Astrocyte (in vitro differentiated cells and primary cell): ENCODE measurements at places on chromosomes 1 and 21. TPM values are rescaled to one million over a fixed set of nuclear protein-coding genes. Genes with fewer than 3 reads are reported as not detected.

DNA sequence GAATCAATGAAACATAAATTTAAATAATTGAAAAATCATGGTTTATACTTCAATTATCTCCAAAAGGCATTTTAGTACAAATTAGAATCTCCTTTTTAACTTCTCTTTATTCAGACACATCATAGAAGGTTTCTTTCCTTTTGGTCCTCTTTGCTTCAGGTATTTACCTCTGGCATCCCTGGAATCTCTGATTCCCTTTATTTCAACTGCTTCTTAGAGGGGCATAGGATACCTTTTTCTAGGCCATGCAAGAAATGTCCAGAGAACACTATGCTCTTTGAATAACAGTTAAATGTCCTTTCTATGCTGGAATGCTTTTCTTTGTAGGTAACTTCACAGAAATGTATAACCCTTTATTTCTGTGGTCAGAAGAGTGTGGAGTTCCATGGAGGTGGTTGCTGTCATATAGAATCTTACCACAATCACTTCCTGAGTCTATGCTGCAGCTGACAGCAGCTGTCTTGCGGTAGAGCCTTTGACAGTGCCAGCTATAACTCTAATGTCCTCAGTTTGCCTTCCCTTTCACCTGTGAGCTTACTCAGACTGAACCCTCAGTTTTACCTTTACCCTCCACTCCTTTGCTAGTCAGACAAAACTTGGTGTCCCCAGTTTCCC lies 8.6 kb downstream of the LAMC2 start:
- peak; percentile 21 for DNase-seq

The LIN28A gene
- total RNA-seq: 16.7 and 43.7 TPM in 2 replicates

DNA sequence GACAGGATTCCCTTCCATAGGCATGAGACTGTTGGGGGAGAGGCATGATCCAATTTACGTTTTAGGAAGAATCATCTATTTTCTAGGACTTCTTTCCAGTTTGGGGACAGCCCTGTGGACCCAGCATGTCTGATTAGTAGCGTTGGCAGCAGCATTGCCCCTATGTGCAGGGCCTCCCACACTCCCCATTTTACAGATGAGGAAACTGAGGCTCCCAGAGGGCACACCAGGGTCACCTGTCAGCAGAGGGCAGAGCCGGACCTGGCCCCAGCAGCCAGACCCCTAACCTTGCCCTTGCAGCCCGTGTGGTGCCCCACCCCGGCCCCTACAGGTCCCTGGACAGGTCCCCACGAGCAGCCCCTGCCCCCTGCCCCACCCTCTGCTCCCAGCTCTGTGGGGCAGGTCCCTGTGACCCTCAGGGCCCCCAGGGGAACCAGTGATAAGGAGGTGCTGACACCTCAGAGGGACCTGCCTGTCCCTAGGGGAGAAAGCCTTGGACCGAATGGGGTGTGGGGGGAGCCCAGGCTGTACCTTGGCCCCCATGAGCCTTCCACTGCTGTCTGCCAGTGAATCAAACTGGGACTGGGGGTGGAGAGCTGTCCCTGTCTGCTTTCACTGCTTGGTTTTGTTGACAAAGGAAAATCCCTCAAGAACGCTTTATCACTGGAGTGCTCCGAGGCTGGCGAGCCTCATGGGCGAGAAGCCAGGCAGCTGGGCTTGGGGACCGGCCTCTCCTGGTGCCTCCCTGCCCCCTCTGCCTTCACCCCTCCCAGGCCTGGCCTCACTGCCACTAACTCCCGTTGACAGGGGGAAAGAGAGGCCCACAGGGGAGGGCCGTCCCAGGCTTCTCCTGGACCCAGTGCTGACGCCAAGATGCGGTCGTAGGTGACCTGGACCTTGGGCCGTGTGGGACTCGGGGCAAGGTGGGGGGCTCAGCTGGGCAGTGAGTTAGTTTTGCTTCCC lies 39.4 kb upstream of the CCDC27 start:
- no peak for DNase-seq

The CD160 gene
- not detected in 2 replicates for total RNA-seq

DNA sequence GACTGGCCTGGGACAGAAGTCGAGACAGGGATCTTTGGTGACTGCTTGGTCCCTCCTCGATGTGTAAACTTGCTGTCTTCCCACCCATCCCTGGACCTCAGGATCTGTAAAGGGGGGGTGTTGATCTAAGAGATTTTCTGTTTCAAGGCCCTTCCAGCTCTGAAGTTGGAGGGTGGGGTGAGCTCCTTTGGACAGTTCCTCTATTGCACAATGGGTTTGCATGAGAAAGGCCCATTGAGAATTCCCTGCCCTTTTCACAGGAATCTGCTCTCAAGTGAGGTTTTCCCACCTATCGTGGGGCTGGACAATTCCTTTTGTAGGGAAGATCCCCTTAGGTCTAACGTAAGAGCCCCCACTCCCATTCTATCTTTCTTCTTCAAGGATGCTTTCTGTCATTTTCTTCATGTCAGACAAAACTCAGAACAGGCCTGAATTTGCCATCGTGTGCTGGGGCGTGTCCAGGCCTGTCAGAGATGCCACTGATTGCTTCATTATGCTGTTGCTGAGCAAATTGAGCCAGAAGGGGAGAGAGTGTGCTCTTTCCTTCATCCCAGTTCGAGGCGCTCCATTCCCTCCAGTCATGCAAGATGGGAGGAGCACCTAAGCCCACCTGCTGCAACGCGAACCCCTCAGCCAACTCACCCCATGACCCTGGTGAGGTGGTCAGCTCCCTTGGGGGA lies 149.9 kb upstream of the IGSF21 start:
- no peak for DNase-seq

The SYCP1 gene
- total RNA-seq: not detected in 2 replicates

DNA sequence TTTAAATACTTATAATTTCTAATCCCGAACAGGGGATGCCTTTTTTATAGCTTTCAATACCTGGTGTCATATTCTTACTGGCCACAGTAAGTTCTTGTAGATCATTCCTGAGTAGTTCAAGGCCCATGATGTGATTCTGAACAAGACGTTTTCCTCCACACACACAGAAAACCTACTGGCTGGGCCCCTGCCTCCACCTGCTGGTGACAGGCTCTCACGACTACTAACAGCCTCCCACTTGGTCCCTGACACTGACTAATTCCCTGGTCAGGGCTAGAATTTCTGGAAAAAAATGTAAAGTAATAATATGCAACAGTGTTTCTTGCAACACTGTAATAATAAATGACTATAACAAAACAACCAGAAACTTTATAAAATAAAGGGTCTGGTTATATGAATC lies 50.4 kb upstream of the RIPK4 start:
- DNase-seq: peak; percentile 47

DNA sequence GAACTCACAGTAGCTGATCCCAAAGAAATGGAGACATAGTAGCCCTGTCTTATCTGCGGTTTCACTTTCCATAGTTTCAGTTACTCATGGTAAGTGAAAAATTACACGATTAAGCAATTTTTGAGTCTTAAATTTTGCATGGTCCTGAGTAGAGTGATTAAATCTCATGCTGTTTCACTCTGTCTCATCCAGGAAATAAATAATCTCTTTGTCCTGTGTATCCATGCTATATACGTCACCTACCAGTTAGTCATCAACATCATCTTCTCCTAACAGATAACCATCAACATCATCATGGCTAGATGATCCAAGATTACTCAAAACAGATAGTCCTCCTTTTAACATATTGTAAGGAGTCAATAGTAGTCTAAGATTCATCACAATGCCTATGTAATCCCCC lies 1589.3 kb downstream of the BRINP3 start:
- peak; percentile 3 for DNase-seq

DNA sequence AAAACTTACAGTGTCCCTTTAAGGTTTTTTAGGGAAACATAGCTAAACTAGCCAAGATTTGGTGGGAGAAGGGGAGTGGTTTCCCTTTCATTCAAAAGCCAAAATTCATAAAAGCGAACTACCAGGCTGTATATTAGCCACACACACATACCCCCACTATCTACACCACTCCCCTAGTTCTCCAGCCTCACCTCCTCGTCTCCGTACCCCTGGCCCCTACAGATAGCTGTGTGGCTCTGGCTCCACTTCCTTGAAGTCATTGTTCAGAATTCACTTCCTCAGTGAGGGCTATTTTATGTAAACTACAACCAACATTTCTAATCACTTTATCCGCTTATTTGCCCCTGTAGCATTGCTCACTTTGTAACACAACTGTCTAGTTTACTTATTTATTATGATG lies 5.3 kb upstream of the DPH5 start:
- no peak for DNase-seq

- no peak for DNase-seq
These were observed 86.8 kb downstream of the PLA2G4A start for GRCh38 chr1:186915555-186915954.

- no peak for DNase-seq
These were observed 62.6 kb downstream of the STYXL2 start for GRCh38 chr1:167156466-167156865.

- DNase-seq: no peak
These were observed 11.6 kb downstream of the IL6R start for GRCh38 chr1:154416471-154417337.

DNA sequence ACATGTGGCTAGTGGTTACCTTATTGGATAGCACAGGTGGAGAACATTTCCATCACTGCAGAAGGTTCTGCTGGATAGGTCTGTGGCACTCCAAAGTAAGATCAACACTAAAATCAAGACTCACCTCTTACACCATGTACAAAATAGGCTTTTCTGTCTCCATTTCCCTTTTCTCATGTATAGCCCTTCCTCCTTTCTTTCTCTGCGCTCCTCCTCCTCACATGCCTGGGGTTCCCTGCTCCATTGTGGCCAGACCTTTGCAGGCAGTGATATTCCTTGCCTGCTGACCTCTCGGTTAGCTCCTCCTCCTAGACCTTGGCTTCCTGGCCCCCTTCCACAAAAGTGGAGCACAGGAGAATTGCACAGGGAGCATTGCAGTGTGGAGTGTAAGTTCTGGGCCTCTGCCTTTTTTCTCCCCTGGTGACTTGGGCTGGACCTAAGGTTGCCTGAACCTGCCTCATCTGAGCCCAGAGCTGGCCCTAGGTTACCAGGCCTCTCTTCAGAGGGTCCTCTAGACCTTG lies 33.2 kb upstream of the RBM15 start:
- no peak for DNase-seq

The ABCD3 gene
- 38.4 and 41.6 TPM in 2 replicates for total RNA-seq

GRCh38 chr1:206075786-206076755 lies 23.1 kb downstream of the RHEX start:
- DNase-seq: peak; percentile 22

The FABP3 gene
- total RNA-seq: 13.5 and 20.4 TPM in 2 replicates

The KLHDC8A gene
- 0.39 and 0.50 TPM in 2 replicates for total RNA-seq
